ENCODE measurements at places on chromosomes 13 and 19.

- no peak for DNase-seq
Observed at GRCh38 chr19:51156710-51157109, 14.6 kb downstream of the SIGLEC7 start.

- DNase-seq = no peak
Observed at GRCh38 chr19:50512112-50512998, 1.4 kb downstream of the ASPDH start.

DNA sequence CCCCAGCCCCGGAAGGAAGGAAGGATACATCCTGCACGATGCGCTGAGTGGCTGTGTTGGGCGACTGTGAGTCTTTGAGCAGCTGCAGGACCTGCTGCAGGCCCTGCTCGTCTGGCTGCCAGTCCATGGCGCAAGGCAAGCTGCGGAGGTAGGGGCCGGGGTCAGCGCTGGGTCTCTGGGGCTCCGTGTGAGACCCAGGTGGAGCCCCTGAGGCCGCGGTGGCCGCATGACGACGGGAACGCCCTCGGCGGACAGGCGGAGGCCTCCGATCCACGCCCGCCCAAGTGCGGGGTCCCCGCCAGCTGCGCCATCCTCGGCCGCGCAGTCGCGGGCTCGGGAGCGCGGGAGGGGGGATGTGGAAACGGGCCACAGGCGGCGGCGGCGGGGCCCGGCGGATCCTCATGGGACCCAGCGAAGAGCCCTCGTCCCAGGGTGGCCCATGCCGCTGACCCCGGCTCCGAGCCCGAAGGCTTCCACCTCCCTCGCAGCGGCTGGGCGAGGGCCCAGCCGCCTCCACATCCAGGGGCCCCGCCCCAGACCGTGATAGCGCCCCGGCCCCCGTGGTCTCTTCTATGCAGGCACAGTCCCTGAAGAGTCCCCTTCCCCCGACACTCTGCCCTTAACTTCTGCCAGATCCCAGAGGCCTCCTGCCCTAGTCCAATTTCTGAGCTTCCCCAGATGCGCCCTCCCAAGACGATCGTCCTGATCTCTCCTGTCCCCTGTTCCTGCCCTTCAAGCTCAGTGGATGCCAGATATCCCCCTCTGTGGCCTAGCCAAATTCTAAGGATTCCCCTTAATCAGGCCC lies 2.7 kb downstream of the TNPO2 start:
- peak; percentile 42 for DNase-seq

GRCh38 chr19:28665748-28666147 lies 547.2 kb downstream of the UQCRFS1 start:
- no peak for DNase-seq

DNA sequence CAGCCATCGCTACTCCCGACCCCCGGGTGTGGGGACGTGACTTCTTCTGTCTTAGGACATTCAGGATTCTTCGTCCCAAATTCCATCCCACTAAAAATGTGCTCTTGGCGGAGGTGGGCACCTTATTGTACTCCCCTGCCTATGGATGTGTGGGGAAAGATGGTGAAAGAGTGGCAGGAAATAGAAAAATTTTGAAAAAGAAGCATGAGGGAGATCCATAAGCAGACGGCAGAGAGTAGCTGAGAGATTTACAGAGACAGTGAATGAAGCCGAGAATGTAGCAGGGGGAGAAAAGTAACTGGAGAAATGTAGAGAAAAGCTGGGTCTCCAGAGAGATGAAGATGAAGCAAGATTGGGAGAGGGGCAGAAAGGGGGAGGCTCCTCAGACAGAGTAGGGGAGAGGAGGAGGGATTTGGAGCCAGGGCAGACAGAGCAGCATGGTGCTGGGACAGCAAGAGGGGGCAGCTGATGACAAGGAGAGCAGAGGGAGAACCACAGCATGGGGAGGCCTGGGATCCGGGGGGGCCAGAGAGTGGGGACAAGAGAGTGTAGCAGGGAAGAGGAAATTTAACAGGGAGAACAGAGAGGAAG lies 843 bp downstream of the ZNF610 start:
- DNase-seq = peak; percentile 15

DNA sequence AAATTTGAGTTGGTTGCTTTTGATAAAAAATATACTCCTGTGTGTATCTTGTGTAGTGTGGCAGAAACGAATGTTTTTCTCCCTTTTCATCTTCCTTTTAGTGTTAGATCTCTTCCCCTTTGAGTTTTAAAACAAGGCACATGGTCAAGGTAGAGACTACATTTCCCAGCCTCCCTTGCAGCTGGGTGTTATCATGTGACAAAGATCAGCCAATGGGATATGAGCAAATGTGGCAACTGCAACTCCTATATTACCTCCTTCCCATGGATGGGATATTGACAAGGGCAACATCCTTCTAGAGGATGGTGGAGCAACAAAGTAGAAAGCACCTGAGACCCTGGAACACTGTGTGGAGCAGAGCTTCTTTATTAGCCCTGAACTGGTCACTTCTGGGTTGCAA lies 42.4 kb downstream of the ADGRE3 start:
- peak; percentile 52 for DNase-seq

GRCh38 chr13:109401307-109401706 lies 385.1 kb downstream of the IRS2 start:
- no peak for DNase-seq

DNA sequence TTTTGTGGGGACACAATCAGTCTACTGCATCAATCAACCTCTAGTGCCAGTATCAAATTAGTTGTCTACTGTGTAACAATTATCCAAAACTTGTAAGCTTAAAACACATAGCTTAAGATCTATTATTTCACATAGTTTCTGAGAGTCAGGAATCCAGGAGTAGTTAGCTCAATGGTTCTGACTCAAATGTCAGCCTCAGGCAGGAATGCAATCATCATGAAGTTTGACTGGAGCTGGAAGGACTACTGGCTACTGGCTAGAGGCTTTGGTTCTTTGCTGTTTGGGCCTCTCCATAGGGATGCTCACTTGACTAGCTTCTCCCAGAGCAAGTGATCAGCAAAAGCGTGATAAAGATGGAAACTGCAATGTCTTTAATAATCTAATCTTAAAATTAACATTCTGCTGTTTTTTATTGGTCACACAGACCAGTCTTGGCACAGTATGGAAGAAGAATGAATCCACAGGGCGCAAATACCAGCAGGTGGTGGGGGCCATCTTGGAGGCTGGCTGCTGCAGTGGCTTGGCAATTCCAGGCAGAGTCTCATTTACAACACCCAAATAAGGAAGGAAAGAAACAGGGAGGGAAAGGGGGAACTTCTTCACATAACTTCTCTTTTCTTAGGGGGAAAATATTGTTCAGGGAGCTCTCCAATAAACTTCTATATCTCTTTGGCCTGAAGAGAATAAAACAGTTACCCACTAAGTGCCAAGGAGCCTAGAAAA lies 15.7 kb downstream of the CAB39L start:
- DNase-seq = no peak

- DNase-seq = peak; percentile 91
Observed at GRCh38 chr19:38949580-38950367, 19.0 kb downstream of the MRPS12 start.

DNA sequence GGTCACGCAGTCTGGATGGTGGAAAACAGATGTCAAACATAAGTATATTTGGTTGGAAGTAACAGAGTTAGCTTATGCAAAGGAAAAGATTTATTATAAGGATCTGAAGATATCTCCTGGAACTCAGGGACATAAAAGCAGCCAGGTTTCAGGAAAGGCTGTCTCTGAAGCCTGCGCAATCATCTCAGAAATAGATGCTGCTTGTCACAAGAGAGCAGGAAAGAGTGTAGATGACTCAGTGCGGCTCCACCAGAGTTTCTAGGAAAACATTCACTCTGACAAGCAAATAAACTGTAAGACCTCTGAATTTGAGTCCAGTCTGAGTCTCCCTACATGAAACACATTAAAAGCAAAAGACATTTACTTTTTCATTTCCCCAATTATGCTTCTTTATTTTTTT lies 220.4 kb upstream of the HTR2A start:
- DNase-seq = peak; percentile 48

- no peak for DNase-seq
Observed at GRCh38 chr13:112510987-112511685, 76.8 kb downstream of the TUBGCP3 start.

GRCh38 chr13:113820813-113821651 lies 42.8 kb downstream of the GAS6 start:
- DNase-seq = peak; percentile 97

GRCh38 chr13:62113179-62113578 lies 697.5 kb upstream of the PCDH20 start:
- peak; percentile 1 for DNase-seq

GRCh38 chr13:34044660-34045080 lies 226.7 kb downstream of the RFC3 start:
- peak; percentile 84 for DNase-seq

DNA sequence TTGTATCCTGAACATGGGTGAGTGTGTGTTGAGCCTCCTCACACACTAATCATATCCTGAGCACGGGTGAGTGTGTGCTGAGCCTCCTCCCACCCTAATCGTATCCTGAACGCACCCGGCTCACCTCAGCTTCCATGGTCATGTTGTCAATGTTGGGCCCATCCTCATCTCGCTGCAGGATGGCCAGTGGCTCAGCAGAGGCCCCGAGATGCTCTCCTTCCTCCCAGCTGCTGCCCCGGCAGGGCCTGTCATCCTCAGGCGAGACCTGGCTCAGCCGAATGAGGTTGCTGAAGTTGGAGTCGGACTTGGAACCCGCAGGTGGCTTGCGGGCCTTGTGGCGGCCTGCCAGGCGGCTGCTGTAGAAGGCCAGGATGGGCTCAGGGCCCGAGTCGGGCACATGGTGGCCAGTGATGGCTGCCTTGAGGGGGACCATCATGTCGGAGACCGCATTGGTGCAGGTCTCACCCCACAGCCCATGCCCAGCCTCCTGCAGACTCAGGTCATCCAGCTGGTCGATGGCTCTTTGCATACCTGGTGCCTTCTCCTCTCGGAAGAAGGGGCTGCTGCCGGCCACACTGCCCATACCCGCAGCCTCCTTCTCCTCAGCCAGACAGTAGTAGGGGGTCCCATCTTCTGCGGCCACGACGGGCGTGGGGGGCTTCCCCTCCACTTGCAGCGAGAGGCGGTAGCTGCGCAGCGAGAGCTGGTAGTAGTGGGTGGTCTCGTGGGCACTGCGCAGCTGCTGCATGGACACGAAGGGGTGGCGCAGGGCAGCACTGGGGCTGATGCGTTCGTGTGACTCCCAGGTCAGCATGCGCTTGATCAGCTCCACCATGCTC lies 9.6 kb downstream of the HIPK4 start:
- no peak for DNase-seq

- DNase-seq = peak; percentile 84
Observed at GRCh38 chr19:2494447-2495129, 18.7 kb downstream of the GADD45B start.

GRCh38 chr13:51562011-51562671 lies 22.1 kb upstream of the WDFY2 start:
- DNase-seq = no peak

GRCh38 chr19:35736913-35737886 lies 5.1 kb downstream of the IGFLR1 start:
- DNase-seq = no peak

DNA sequence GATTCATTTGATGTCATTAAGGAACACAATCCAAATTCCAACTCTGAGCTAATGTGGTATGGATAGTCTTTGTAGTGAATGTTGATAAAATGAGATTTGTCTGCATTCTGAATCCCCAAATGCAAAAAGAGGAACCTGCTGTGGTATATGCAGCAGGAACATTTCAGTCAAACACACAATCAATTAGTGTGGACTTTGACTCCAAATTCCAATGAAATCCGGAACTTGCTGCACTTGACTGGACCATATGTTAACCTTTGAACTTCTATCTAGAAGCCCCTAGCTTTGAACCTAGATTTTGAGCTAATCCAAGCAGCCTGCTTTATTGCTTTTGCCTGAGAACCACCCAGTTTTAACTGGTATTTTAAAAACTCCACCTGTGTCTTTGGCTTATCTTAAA lies 341.3 kb downstream of the SPRY2 start:
- DNase-seq = no peak

- DNase-seq = no peak
Observed at GRCh38 chr19:30175987-30176386, 196.2 kb upstream of the ZNF536 start.

- no peak for DNase-seq
Observed at GRCh38 chr13:92592757-92593156, 633.9 kb upstream of the GPC6 start.

GRCh38 chr13:50130123-50130946 lies 115.1 kb downstream of the KCNRG start:
- DNase-seq = peak; percentile 65

DNA sequence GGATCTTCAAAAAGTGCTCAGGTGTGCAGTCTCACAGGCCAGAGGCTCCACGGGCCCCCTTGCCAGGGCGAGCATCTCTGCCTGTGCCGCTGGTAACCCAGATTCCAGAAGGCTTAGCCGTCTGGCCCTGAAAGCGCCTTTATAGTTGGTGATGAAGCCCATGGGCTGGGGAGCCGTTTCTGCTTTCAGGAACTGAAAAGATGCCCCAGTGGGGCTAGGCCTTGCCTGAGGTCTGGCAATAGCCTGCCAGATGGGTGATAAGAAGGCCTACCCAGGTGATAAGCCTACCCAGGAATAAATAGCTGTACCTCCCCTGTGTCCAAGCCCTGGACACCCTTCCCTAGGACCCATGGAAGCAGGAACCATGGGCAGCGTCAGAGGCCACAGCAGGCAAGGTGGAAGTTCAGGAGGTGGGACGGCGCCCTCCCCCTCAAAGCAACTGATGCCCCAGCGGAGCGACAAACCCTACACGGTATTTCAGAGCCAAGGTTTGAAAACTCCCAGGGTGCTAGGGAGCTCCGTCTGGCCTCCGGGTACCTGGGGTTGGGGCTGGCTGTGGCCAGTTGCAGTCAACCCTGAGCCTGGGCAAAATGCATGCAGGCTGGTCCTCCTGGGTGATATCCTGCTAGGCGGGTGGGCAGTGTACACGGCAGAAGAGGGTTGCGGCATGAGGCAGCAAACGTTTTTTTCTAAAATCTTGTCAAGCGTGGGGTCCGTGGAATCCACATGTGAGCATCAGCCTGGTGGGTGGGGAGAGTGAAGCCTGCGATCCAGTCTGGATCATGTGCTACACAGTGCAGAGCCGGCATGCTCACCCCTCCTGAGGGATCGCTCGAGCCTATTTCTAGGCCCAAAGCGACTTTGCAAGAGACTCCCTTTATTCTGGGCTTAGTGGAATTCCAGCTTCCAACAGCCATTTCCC lies 45.3 kb downstream of the ACTN4 start:
- peak; percentile 39 for DNase-seq

DNA sequence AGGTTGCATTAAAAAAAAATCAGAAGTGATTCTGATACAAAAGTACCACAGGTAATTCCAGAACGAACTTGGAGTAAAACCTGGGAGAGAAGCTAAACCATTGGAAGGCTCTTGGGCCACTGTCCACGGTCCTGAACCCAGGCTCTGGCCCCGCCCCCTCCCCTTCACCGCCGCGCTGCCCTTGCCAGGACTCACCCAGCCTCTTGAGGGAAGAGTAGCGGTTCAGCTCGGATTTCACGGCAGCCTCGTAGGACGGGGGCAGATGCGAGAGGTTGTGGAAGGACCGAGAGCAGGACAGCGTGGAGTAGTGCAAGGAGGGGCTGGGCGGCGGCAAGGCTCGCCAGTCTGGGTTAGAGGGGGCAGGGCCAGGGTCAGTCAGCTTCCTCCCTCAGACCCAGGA lies 5.7 kb downstream of the SHISA7 start:
- peak; percentile 69 for DNase-seq
